ENCODE measurements at places on chromosomes 7 and 10.

DNA sequence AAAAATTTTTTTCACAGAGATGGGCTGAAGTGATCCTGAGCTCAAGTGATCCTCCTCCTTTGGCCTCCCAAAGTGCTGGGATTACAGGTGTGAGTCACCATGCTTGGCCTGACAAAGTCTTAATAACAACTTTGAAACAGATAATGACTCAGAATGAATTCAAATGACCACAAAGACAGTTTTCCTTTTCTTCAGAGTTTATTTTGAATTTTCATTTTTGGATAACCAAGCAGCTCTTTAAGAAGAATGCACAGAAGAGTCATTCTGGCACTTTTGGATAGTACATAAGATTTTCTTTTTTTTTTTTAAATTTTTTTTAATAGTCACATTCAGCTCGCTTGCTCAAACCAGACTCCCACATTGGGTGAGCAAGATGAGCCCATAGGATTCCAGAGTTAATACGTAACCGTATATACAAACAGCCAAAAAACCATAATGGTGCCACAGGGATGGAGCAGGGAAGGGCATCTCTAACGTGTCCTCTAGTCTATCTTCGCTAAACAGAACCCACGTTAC is 43.0 kb upstream of the NMT2 start:
- DNase-seq: no peak

GRCh38 chr7:87220026-87220733 is 648 bp upstream of the TMEM243 start:
- DNase-seq: peak; percentile 93

- no peak for DNase-seq
These were observed 17.4 kb downstream of the CNNM2 start for GRCh38 chr10:102935505-102935904.

GRCh38 chr10:95430231-95430951 is 130.8 kb downstream of the SORBS1 start:
- DNase-seq: peak; percentile 80

DNA sequence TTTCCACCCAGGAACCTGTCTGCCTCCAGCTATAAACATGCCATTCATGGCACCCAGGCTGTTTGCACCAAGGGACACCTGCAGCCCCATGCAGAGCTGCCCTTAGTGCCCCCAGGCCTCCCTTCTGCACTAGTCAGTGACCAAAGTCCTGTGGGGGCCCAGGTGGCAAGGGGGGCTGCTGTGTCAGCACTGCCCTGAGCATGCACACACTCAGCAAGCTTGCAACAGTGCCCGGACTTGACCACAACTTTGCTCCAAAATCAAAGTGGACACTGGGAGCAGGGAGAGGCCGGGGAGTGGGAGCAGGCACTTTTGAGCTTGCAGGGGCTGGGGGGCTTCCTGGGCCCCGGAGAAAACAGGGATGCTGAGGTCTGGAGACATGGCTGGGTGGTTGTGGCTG is 192.9 kb upstream of the MBL2 start:
- DNase-seq: no peak

- peak; percentile 85 for DNase-seq
These were observed 220.1 kb upstream of the MKLN1 start for GRCh38 chr7:131107337-131108211.

- DNase-seq: no peak
These were observed 14.3 kb upstream of the NOM1 start for GRCh38 chr7:156935250-156935649.

DNA sequence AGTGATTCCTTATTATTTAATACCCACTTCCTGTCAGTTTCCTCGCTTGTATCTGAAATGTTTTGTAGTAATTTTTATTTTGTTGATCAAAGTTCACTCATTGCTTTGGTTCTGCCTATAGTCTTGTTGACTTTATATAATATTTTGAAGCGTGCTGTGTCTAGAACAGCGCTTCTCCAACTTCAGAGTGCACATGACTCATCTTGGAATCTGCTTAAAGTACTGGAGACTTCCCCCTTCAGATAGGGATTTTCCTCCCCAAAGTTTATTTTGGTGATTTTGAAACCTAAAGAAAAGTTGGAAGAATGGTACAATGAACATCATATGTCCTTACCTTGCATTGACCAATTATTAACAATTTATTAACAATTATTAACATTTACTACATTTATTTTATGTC is 5.8 kb downstream of the COMTD1 start:
- no peak for DNase-seq

GRCh38 chr7:101718363-101719122 is 89.4 kb upstream of the MYL10 start:
- DNase-seq: peak; percentile 37

DNA sequence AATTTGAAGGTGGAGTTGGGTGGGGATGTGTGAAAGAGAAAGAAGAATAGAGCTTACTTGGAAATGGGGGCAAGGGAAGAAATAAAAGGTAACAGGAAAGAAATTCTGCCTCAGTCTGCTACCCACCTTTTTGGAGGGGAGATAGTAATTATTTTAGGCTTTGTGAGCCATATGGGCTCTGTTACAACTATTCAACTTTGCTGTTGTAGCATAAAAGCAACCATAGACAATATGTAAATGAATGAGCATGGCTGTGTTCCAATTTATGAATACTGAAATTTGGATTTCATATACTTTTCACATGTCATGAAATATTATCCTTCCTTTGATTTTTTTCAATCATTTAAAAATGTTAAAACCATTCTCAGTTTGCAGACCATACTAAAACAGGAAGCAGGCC is 176.9 kb downstream of the HPSE2 start:
- no peak for DNase-seq
